Immature natural killer cell (primary cell): ENCODE measurements at places on chromosomes 11 and 22. TPM values are rescaled to one million over a fixed set of nuclear protein-coding genes. Genes with fewer than 3 reads are reported as not detected.
A peak's percentile ranks its signal among the peaks of the same experiment; 100 is the strongest.

GRCh38 chr11:107689317-107690202 lies 22.3 kb downstream of the SLN start:
- DNase-seq, result peak; percentile 8

DNA sequence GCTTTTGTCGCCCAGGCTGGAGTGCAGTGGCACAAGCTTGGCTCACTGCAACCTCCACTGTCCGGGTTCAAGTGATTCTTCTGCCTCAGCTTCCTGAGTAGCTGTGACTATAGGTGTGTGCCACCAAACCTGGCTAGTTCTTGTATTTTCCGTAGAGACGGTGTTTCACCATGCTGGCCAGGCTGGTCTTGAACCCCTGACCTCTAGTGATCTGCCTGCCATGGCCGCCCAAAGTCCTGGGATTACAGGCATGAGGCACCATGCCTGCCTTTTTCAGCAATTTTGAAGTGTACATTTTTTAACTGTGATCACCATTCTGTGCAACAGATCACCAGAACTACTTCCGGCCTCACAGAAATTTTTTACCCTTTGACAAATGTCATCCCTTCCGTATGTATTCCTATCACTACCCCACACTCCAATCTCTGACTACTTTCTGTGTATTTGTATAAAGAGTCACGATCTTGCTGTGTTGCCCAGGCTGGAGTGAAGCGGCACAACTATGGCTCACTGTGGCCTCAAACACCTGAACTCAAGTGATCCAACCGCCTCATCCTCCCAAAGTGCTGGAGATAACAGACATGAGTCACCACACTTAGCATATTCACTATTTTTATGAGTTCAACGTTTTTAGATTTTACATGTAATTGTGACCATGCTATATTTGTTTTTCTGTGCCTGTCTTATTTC lies 44.0 kb downstream of the XKR3 start:
- no peak for DNase-seq

- no peak for DNase-seq
Measured at GRCh38 chr11:61893981-61894380, 2.6 kb upstream of the FADS3 start.

GRCh38 chr11:75342966-75343870 lies 8.2 kb downstream of the ARRB1 start:
- DNase-seq, result no peak

- DNase-seq, result no peak
Measured at GRCh38 chr11:20564846-20565635, 34.4 kb upstream of the SLC6A5 start.

DNA sequence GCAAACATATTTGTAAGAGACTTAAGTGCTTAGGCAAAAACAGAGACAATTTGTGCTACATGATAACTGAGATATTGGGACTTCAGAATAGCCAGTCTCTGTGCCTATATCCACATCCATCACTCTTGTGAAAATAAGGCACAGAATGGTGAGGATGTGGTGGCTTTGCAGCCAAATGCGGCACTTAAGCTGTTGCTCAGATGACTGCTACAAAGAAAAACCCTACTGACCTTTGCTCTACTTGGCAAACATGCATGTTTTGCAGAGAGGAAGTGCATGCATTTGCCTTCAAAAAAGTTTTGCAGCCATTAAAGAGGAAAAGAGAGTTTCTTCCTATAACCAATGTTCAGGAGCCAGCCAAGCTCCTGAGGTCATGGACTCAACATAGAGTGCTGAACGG lies 675.0 kb upstream of the KIRREL3 start:
- DNase-seq, result no peak

DNA sequence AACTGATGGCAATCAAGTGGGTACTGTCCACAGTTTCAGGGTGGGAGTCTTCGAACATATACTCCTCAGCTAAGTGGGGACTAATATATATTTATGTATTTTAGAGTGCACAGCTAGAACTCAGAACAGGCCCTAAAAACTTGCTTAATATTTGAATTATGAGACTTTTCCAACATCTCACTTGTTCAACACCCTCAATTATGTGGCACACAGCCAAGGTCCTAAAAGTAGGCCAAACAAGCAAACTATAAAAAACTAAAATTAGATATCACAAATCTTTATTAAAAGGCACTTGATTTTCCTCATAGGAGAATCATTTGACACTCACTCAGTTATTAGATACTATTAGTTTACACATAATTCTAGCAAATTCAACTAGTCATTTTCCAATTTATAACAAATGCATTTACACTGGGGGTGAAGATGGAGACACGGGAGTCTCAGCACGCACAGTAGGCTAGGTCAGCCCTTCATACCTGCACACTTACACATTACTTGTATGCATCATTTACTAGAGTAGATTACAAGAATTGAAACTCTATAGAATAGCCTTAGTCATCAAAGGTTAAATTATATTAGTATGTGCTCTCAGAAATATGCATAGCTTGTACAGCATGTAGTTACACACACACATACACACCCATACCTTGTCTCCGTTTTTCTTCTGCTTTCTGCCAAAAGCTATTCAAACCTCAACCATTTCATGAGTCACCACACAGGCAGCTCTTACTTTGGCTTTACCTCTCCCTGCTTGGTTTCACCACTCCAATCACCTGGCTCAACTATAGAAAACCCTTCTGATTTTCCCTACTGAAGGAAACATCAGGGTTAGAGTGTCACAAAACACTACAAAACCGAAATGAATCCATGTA lies 171.5 kb downstream of the SBF2 start:
- no peak for DNase-seq

The TECTA gene
- not detected for polyA plus RNA-seq

The NXPE4 gene
- not detected for polyA plus RNA-seq
